NCI-H1105 (cell line): ENCODE measurements at places on chromosomes 1 and 21.

GRCh38 chr1:25971066-25971810 is 26.6 kb downstream of the PAFAH2 start:
- no peak for DNase-seq

DNA sequence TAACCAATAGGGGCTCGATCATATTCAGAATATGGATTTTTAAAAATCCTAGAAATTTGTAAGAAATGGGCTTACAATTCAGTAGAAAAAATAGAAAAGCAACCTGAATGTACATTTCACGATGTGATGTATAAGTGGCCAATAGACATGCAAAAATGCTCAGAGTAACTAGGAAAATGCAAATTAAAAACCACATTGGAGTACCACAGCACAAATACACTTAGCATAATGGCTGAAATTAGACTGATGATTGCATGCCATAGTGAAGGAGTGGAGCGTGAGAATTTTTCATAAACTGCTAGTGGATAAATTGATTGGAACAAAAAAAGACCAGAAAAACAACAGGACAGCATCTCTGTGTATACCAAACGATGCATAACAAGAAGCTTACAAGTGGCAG is 102.3 kb downstream of the DYRK1A start:
- DNase-seq, result no peak

DNA sequence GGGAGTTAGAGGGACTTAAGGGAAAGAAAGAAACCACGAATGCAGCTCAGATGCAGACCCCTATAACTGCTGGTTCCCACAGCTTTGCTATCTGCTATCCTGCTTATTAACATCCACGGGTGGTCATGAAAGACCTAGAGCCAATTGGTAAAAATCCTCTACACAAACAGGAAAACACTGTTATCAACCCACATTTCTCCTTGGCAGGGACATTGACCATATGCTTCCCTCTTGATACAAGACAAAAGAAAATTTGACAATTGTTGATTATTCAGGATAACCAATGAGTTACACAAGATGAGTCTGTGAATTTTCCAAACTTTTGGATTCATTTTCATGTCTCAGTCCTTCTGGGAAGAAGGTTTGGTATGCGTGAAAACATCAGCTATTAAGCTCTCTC is 90.4 kb downstream of the TIAM1 start:
- DNase-seq, result no peak

DNA sequence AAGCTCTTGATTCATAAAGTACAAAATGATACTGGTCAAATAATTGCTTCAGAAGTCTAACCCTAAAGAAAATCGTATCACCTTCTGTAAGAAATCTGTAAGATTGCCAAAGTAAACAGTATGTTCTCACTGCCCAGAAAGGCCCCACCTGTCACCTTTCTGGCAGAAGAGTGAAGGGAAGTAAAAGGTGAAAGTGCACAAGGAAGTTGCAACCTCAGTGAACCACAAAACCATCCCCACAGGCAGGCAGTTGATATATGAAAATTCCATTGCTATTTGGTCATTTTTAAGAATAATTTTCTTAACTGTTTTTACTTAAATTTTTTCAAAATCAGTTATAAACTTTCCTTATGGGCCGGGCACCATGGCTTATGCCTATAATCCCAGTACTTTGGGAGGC is 48.5 kb upstream of the FBXO28 start:
- no peak for DNase-seq

GRCh38 chr21:31286621-31287020 is 57.4 kb downstream of the TIAM1 start:
- DNase-seq, result no peak
